Activated CD8-positive, alpha-beta memory T cell treated with anti-CD3 and anti-CD28 coated beads, Interleukin-2, amount 50 U/mL, for 4 hours (primary cell): ENCODE measurements at places on chromosomes 2 and 18.

- no peak for DNase-seq
Observed at GRCh38 chr2:217075268-217076057, 215.6 kb upstream of the TNP1 start.

- DNase-seq = no peak
Observed at GRCh38 chr2:101400048-101400447, 12.7 kb upstream of the CREG2 start.

DNA sequence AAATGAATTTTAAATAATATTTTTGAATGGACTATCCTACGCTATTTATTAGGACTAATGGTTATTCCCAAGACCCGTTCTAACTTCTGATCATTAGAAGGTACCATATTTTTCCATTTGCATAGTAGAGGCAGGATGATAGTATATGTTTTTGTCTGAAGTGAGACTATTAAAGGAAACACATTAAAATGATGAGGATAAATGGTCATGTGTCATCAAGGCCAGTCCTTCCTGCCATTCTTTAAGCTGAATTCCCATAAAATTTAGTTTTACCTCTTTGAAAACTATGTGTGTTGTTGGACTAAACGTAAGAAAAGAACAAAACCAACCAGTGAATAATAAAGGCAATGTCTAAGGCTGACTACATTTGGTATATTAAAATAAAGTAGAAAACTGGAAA is 121.8 kb downstream of the SLC8A1 start:
- DNase-seq = no peak

GRCh38 chr2:174750923-174751441 is 13.3 kb downstream of the CHRNA1 start:
- DNase-seq = peak; percentile 23

- DNase-seq = no peak
Observed at GRCh38 chr2:56224316-56224715, 40.5 kb downstream of the CCDC85A start.

- no peak for DNase-seq
Observed at GRCh38 chr2:133624551-133624950, 56.3 kb upstream of the NCKAP5 start.

- DNase-seq = no peak
Observed at GRCh38 chr2:45134726-45135125, 125.5 kb upstream of the SIX2 start.

DNA sequence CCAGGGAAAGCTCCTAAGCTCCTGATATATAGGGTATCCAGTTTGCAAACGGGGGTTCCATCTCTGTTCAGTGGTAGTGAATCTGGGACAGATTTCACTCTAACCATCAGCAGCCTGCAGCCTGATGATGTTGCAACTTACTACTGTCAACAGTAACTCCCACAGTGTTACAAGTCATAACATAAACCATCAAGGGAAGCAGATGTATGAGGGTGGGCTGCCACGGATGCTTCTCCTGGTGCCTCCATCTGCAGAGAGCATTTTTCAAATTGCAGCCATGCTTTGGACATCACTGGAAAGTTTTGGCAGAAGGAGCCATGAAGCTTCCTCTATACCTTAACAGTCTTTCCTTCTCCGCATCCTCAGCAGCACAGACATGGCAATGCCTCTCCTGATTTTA is 234.5 kb downstream of the ANKRD36B start:
- no peak for DNase-seq

- DNase-seq = no peak
Observed at GRCh38 chr2:30733876-30734520, 73.2 kb downstream of the CAPN13 start.
